CD8-positive, alpha-beta memory T cell (primary cell): ENCODE measurements at places on chromosomes 11 and 22. TPM values are rescaled to one million over a fixed set of nuclear protein-coding genes. Genes with fewer than 3 reads are reported as not detected.

The SPON1 gene
- total RNA-seq = 0.81 TPM

DNA sequence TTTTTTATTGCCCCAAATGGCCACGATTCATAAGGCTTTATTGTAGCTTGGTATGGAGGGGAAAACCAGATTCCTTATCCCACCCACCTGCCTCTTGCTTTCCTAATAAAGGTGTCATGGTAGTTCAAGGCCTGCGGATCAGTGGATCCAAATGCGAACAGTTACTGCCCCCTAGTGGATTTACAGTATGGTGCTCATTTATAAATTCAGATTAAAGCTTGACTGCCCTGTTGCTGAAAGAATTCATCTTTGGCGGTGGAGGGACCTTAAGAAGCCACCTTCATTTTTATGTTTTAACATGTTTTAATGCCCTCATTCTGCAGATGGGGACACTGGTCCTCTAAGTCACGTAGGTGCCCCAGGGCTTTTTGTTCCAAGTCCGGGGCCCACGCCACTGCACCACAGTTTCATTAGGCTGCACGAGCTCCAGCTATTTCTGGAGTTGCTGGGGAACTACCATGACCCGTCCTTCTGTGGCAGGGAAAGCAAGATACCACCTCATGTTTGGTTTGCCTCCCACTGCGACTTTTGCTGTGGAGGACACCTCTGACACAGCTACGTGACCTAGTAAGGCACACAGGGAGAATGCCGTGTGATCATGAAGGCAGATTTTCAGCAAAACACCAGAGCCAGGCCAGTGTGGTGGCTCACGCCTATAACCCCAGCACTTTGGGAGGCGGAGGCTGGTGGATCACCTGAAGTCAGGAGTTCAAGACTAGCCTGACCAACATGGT is 15.6 kb upstream of the INCENP start:
- H3K27ac ChIP-seq = no peak overlapping the region
- no peak for DNase-seq
- no peaks in the 10 kb centered on the region for H3K27me3 ChIP-seq
- no peak overlapping the region for H3K4me3 ChIP-seq
- H3K36me3 ChIP-seq = no peaks in the 10 kb centered on the region
- peaks cover 14% of the 10 kb centered on the region for H3K4me1 ChIP-seq

DNA sequence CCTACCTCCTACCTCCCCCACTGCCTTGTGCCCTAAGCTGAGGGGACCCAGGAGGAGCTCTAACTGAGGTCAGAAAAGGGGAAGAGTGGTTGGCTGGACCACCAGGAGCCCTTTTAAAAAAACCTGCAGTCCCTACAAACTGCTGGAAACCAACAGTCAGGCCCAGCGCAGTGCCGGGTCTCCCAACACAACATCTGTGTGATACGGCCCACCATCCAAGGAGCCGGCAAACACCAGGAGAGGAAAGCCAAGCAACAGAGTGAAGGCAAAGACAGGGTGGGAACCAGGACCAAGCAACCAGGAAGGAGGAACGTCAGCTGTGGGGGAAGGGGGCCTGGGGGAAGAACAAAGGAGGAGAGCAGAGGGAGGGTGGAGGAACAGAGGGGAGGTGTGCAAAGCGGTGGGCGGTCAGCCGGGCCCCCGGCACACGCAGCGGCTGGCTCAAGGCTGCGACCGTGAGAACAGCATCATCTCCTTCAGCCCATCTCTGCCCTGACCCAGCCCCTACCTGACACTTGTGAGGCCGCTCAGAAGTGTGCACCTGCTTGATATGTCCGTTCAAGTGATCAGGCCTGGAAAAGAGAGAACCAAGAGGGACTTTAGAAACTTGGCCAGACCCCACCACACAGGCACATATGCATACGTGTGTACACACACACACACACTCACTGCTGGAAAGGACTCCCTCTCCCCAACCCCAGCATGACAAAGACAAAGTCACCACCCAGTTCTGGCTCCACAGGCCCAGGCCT is 3.6 kb downstream of the PATZ1 start:
- peaks cover 49% of the 10 kb centered on the region for H3K36me3 ChIP-seq
- H3K27me3 ChIP-seq = no peaks in the 10 kb centered on the region
- H3K27ac ChIP-seq = no peak overlapping the region
- peaks cover 57% of the 10 kb centered on the region for H3K4me1 ChIP-seq

DNA sequence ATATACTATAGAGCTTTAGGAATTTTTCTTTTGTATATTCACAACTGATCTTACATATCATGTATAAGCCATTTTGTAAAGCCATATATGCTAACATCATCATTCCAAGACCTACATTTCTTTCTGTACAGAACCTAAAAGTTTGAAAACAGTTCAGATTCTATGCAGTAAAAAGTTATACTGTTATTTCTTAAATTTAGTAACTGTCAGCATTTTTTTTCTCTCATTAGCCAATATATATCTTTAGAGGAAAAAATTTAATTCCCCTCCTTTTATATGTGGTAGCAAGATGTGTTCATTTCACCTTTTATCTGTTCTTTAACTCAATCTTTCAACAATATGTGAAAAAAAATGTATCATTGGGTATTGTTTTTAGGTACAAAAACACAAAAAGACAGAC is 120.4 kb upstream of the TP53AIP1 start:
- DNase-seq = no peak
- H3K4me1 ChIP-seq = no peaks in the 10 kb centered on the region

DNA sequence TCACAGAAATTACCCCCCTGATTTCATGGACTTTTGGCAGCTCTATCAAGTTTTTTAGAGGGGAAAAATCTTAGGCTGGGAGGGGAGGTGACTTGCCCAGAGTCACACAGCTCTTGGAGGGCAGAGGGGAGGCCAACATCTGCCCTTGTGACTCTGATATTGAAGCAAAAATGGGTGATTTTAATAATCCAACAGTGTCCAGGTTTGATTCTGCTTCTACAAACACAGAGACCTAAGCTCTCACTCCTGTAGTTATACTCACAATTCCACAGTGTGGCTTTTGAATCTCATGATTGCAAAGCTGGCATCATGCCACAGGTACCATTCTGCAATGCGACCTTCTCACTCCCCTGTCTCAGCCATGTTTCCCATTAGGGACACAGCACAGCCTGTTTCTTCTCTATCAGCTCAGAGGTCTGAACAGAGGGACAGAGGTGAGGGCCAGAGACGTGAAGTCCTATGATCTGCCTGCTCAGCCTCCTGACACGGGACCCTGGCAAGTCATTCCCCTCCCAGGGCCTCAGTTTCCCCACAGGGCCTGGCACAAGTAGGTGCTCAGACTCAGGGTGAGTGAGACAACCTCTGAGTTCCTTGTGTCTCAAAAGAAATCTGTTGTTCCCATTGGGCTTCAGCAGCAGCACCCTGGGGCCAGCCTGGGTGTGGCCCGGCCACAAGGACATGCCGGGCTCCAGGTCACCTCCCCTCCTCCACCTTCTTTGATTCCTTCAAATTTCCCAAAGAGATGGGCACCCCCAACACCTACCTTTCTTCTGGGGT is 766 bp downstream of the APOL2 start:
- peak overlapping the region; percentile 91 for H3K4me3 ChIP-seq
- peaks cover 37% of the 10 kb centered on the region for H3K4me1 ChIP-seq
- peaks cover 16% of the 10 kb centered on the region for H3K36me3 ChIP-seq
- peak overlapping the region; percentile 82 for H3K27ac ChIP-seq
- no peaks in the 10 kb centered on the region for H3K27me3 ChIP-seq

- H3K4me3 ChIP-seq = no peak overlapping the region
- H3K36me3 ChIP-seq = no peaks in the 10 kb centered on the region
- no peaks in the 10 kb centered on the region for H3K27me3 ChIP-seq
- peaks cover 16% of the 10 kb centered on the region for H3K4me1 ChIP-seq
- H3K27ac ChIP-seq = peak overlapping the region; percentile 64
These were observed 43.1 kb upstream of the EED start for GRCh38 chr11:86201371-86201884.

The TRIM6 gene
- not detected for total RNA-seq

GRCh38 chr11:36007127-36007655 is 63.3 kb downstream of the LDLRAD3 start:
- no peaks in the 10 kb centered on the region for H3K4me1 ChIP-seq
- no peaks in the 10 kb centered on the region for H3K36me3 ChIP-seq
- no peak overlapping the region for H3K4me3 ChIP-seq
